Activated effector memory CD4-positive, alpha-beta T cell treated with anti-CD3 and anti-CD28 coated beads, Interleukin-2, amount 50 U/mL, for 16 hours (primary cell): ENCODE measurements at places on chromosomes 6 and 20.

- no peak for DNase-seq
These were observed 518.5 kb downstream of the PREX1 start for GRCh38 chr20:48309293-48309692.

GRCh38 chr6:107360476-107360875 is 98.9 kb downstream of the PDSS2 start:
- DNase-seq = no peak

GRCh38 chr20:59160389-59161115 is 3.1 kb upstream of the ZNF831 start:
- DNase-seq = no peak

GRCh38 chr6:143117108-143117507 is 56.4 kb downstream of the AIG1 start:
- no peak for DNase-seq

- no peak for DNase-seq
These were observed 29.9 kb downstream of the CDH26 start for GRCh38 chr20:59988141-59988540.

- DNase-seq = peak; percentile 95
These were observed at the start of gene CDC5L for GRCh38 chr6:44387346-44388134. Gene CDC5L (plus strand): TSS chr6:44387706. CDS start chr6:44387824, 118 bp downstream.

DNA sequence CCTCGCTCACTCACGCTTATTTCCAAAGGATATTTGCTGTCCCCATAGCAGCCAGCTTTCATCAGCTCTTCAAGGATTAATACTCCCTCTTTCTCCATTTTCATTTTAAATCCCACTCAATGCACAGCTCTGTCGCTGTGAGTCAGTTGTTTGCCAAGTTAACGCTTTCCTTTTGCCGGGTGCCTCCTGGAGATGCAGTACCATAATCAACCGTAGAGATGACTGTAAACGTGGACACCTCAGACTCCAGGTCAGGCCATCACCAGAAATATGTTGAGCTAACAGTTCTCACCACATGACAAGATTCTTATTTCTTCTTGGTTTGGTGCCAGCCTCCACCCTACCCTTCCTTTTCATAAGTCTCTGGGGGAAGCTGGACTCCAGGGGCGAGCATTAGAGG is 66.6 kb upstream of the TAB2 start:
- no peak for DNase-seq

DNA sequence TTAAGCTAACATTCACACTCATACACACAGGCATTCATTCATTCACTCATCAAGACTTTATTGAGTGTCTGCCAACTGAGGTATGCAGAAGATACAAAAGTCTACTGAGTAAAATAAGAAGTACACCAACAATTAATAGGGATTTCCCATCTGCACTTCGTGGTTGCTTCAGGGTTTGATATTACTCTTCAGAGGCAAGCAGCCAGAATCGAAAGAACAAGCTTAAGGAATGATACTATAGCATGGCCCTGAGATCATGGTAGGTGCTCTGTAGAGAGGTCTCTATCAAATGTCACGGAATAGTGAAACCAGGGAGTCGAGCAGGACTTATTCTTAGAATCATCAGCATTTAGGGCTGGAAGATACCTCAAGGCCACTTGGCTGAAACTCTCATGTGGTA is 135.4 kb downstream of the NRN1 start:
- DNase-seq = no peak

- DNase-seq = no peak
These were observed at the start of gene L3MBTL1 for GRCh38 chr20:43507150-43508080. Gene L3MBTL1 (plus strand): TSS chr20:43507697. CDS start chr20:43513504, 5,807 bp downstream.

GRCh38 chr20:48578397-48579098 is 249.3 kb downstream of the PREX1 start:
- no peak for DNase-seq

- DNase-seq = no peak
These were observed 5.4 kb upstream of the SIRPB1 start for GRCh38 chr20:1625083-1625690.

- no peak for DNase-seq
These were observed 4.5 kb upstream of the ENTPD6 start for GRCh38 chr20:25191051-25191450.

- DNase-seq = no peak
These were observed 150.4 kb upstream of the BMP5 start for GRCh38 chr6:56025795-56026194.

DNA sequence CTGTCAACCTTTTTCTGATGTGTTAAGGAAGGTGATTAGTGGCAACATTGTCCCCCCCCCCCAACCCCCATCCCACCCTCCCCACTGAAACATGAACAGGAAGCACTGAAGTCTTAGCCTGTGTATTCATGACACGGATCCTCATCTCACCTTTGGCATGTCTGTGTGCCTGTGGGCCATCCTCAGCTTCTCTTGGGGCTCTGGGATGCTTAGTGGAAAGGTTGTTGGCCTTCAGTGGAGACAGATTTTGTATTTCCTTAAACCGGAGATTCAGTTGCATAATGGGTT is 93.6 kb downstream of the RREB1 start:
- no peak for DNase-seq

- no peak for DNase-seq
These were observed 29.8 kb upstream of the SEC63 start for GRCh38 chr6:107987805-107988204.

DNA sequence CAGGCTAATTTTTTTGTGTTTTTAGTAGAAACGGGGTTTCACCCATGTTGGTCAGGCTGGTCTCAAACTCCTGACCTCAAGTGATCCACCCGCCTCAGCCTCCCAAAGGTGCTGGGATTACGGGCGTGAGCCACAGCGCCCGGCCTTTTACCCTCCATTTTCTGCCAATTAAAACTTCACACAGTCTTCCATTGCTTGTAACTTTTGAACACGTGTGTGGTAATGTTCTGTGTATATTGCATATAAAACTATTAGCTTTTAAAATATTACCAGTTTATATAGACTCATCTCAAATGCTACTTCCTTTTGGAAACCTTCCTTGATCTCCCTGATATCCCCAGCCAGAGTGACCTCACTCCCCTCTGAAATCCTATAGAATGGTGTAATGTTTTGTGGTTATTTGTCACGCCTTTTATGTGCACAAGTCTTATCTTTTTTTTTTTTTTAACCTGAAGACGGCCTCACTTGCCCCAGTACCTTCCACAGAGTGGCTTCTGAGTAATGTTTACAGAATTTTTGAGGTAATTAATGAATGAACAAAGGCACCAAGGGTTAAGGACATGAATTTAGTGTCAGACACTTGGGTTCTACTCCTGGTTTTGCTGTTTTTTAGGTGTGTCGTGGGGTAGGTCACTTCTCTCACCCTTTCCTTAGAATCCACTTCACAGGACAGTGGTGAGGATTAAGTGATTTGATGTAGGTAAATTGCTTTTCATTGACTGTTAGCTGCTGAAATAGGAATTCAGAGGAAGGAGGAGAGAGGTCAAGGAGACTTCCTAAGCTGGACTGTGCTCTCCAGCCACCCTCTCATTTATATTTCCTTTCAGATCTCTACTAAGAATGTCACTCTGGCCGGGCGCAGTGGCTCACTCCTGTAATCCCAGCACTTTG is 11.2 kb upstream of the MMP24 start:
- DNase-seq = no peak

DNA sequence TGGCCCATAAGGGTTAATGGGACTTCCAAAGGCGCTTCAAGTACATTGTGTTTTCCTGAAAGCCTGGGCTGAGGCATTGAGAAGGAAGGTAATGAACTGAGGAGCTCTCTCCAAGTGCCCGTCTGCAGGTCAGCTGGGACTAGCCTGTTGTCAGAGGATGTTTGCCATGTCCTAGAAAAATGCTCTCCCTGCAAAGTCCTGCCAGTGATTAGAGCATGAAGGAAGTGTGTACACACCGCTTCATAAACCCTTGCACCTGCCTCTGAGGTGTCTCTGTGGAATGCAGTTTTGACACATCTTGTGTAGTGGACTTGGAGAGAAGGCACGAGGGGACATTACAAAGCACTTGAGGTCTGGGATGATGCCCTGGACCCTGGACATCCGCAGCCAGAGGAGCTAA is 506.7 kb downstream of the KIF16B start:
- DNase-seq = no peak

- DNase-seq = no peak
These were observed 23.9 kb downstream of the KDM1B start for GRCh38 chr6:18178960-18179615.

- peak; percentile 59 for DNase-seq
These were observed 210.5 kb downstream of the ERMARD start for GRCh38 chr6:169961772-169962561.

DNA sequence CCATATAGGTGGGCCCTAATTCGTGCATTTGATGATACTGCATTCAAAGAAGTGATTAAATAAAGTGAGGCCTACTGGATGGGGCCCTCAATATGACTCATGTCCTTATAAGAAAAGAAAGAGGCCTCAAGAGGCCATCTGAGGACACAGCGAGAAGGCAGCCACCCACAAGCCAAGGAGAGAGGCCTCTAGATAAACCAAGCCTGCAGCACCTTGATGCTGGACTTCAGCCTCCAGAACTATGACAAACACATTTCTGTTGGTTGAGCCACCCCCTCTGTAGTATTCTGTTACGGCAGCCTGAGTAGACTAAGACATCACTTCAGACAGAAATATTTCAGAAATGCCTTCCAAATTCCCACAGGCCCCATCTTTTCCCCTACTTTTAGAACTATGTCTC is 82.5 kb upstream of the PLEKHG1 start:
- no peak for DNase-seq

- no peak for DNase-seq
These were observed 848.5 kb upstream of the MAN1A1 start for GRCh38 chr6:120198033-120198432.

DNA sequence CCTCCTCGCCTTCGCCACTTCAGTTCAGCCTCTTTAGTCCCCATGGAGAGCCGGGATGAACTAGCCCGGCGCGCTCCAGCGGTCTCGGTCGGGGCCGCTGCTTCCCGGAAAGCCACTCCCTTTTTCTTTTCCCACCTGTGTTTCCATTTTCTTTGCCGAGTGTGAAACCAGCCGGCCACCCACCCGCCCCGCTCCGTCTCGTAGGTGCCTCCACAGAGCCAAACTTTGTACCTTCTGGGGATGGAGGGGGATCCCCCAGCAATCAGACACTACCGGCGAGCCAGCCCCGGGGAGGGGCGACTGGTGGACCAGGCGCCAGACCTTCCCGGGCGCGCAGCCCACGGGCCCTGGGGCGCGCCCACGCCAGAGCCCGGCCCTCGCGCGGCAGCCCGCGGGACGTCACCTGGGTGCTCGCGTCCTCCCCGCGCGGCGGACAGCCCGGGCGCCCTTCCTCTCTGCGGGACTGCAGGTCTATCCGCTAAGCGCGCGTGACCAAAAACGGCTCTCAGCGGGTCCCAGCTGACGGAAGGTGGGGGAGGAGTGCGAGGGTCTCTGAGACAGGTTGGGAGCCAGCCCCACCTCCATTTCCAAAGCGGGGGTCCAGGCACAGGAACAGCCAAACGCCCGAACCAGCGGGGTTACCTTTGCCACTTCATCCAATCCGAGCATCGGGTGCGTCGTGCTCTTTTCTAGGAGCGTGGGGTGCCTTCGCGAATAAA is at the start of gene MCHR2:
Gene MCHR2 (minus strand): TSS at position 691 of the 719 bp plus-strand sequence. CDS start 38,076 bp downstream, outside the sequence.
- no peak for DNase-seq

DNA sequence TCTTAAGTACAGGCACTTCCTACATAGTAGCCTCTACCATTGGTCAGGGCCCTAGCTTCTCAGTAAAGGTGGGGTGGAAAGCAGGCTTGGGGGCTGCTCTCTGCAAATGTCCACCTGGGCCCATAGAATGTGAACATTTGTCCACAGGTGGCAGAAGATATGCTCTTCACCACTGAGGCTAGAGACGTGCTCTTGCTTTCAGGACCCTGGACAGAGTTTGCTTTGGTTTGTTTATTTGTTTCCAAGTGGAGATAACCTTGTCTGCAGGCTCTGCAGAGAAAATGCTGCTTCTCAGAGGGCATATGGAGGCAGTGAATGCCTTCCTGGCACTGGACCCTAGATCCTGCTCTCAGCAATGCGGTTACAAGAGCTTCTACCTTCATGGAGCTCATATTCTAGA is 129.0 kb downstream of the F13A1 start:
- no peak for DNase-seq

DNA sequence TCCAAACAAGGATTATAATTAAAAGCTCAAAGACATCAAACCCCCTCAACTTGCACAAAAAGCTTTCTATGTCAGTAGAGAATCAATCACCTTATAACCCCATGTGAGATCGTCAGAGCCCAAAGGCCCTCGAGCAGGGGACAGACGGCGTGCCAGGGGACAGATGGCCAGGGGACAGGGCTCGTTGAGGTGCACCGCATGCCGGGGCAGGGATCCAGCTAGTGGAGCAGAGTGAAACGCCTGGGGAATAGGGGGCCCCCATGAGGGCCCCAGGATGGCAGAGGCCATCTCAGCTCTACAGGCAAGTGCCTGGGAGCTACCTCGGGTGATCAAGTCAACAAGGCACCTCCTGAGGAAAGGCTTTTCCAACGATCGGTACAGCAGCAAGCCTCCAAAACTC is 28.6 kb downstream of the DIDO1 start:
- no peak for DNase-seq

DNA sequence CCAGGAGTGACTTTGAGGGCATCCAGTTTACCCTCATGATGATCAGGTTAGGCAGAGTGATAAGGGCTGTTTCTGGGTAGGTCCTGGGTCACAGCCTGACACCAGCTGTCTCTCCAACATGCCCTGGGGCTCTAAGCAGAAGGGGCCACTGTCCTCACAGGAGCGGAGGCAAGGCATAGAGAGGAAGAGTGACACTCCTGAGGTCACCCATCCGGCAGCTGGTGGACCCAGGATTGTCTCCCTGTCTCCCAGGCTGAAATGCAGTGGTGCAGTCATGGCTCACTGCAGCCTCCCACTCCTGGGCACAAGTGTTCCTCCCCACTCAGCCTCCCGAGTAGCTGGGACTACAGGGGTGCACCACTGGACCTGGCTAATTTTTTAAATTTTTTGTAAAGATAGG is 12.0 kb downstream of the DLGAP4 start:
- peak; percentile 33 for DNase-seq

GRCh38 chr6:123343836-123344235 is 292.9 kb downstream of the TRDN start:
- DNase-seq = no peak

- DNase-seq = no peak
These were observed 757.0 kb downstream of the PTPRT start for GRCh38 chr20:42432496-42433334.

GRCh38 chr6:5435449-5435848 is 174.1 kb downstream of the FARS2 start:
- DNase-seq = no peak

- no peak for DNase-seq
These were observed 48.4 kb upstream of the EZR start for GRCh38 chr6:158867381-158868121.

- no peak for DNase-seq
These were observed 392.6 kb downstream of the ZFAND3 start for GRCh38 chr6:38212116-38212515.
